ENCODE measurements at places on chromosomes 5 and 9.
A peak's percentile ranks its signal among the peaks of the same experiment; 100 is the strongest.

DNA sequence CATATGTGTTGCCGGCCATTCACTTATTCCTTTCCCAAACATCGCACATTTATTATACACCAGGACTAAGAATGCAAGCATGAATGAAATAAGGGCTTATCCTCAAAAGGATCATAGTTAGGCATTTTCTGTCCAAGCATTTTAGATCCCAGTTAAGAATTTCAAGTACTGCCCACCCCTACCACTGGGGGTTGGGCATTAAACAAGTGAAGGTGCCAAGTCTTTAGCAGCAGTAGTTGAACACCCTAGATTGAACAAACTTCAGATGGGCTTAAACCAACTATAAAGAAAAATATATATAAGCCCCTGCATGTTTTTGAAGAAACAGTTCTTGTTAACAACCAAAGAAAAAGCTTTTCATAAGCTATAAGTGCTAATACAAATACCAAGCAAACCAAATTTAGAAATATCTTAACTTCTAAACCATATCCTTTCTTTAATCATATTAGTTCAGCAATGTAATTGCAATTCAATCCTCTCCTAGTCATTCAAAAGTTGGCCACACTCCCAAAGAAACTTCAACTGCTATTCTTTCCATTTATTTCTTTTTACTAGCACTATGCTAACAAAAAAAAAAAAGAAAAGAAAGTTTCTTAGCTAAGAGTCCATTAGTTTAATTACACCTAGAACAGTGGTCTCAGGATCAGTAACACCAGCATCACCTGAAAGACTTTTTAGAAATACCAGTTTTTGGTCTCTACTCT lies 149.8 kb downstream of the MLLT3 start:
- DNase-seq: no peak

DNA sequence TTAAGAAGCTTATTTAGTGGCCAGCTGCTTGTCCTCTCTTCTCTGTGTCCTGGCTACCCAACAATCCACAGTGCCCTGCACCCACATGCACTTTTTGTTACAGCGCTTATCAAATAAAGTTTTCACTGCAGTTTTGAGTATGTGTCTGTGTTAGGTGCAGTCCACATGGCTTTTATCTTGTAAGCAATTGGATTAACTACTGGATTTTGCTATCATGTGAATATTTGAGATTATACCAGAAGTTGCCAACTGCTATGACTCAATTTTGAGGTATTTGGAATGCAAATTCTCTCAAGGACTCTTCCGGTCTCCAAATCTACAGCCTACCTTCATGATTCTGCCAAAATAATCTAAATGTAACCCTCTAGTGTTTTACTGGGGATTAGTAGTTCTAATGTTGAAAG lies 690.2 kb downstream of the NR2F1-AS1 start:
- DNase-seq: no peak

- peak; percentile 18 for DNase-seq
Observed at GRCh38 chr9:84953797-84954705, 284.5 kb downstream of the NTRK2 start.

DNA sequence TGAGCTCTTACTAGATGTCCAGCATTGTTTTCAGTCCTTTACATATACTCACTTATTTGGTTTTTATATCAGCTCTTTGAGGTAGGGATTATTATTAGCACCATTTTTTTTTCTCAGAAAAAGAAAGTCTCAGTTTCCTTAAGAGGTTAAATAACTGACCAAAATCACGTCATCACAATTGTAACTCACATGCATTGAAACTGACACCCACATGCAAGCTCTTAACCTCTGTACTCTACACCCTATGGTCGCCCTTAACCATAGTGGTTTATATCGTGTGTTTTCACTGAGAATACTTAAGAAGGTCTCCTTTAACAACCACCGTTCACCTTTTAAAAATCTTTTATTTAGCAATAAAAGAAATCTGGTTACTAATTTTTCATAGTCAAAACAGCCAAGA lies 61.0 kb downstream of the PRDM6 start:
- DNase-seq: no peak

- no peak for DNase-seq
Observed at GRCh38 chr9:78592811-78593210, 295.9 kb downstream of the PSAT1 start.

- DNase-seq: no peak
Observed at GRCh38 chr5:138725153-138725817, 27.9 kb upstream of the CTNNA1 start.

- no peak for DNase-seq
Observed at GRCh38 chr9:127898433-127899127, 823 bp downstream of the ST6GALNAC6 start.

GRCh38 chr9:32706725-32707100 lies 71.2 kb upstream of the TAF1L start:
- no peak for DNase-seq

GRCh38 chr9:126125577-126125976 lies 201.1 kb upstream of the MVB12B start:
- no peak for DNase-seq

- DNase-seq: no peak
Observed at GRCh38 chr9:111150181-111150580, 111.9 kb upstream of the LPAR1 start.

GRCh38 chr5:60162441-60162840 lies 268.9 kb upstream of the PDE4D start:
- DNase-seq: no peak

DNA sequence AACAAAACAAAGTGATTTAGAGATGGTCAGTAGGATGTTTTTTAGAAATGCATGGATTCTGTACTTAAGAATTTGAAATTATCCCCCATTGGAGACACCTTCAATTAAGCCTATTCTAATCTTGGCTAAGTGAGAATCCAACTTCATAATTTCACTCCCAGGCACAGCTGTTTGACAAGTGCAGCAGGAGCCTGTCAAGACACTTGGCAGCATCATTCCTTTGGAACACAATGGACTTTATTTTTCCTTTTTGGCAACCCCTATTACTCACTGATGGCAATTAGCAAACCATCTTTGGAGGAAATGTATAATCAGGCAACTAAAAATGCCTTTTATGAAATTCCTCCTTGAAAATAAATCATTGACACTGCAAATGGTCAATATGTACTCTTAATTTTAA lies 194.7 kb downstream of the GLIS3 start:
- DNase-seq: no peak

DNA sequence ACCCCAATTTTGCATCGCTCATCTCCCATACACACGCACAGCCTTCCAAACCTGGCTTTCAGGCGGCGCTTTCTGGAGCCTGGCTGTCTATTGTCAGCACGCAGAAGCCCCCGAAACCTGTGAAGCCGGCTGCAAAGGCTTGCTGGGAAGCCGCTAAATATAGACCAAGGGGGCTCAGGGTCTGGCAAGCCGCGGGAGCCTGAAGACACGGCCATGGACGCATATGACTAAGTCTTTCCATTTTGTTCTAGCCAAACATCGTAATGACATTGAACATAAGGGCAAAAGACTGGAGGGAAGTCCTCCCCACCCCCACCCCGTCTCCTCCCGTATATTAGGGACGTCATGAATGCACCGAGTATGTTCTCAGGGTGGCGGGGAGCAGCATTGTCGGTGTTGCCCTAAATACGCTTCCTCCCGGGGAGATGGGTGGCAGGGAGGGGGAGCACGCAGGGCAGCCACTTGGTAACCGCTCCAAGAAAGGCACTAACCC lies 1.1 kb downstream of the CTNND2 start:
- no peak for DNase-seq

- no peak for DNase-seq
Observed at GRCh38 chr5:58439094-58439644, 20.7 kb downstream of the PLK2 start.

DNA sequence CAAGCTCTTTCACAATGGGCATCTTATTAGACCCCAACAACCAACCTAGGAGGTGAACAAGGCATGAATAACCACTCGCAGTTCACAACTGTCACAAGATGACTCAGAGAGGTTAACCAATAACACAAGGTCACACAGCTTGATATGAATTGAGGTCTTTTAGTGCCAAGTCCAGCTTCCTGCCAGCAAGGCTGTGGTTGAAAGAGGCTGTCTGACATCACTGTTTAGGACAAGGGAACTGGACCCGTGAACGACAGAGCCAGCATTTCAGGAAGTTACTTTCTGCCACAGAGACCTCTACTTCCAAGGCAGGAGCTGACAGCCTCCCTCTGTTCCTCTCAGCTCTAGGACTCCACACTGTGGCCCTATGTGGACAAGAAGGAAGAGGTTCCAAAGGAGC lies 53.4 kb upstream of the ALDH1B1 start:
- no peak for DNase-seq

GRCh38 chr5:179550511-179551342 lies at the start of gene RUFY1:
Gene RUFY1 (plus strand): TSS chr5:179550554. CDS start chr5:179550570, 16 bp downstream.
- DNase-seq: peak; percentile 73

DNA sequence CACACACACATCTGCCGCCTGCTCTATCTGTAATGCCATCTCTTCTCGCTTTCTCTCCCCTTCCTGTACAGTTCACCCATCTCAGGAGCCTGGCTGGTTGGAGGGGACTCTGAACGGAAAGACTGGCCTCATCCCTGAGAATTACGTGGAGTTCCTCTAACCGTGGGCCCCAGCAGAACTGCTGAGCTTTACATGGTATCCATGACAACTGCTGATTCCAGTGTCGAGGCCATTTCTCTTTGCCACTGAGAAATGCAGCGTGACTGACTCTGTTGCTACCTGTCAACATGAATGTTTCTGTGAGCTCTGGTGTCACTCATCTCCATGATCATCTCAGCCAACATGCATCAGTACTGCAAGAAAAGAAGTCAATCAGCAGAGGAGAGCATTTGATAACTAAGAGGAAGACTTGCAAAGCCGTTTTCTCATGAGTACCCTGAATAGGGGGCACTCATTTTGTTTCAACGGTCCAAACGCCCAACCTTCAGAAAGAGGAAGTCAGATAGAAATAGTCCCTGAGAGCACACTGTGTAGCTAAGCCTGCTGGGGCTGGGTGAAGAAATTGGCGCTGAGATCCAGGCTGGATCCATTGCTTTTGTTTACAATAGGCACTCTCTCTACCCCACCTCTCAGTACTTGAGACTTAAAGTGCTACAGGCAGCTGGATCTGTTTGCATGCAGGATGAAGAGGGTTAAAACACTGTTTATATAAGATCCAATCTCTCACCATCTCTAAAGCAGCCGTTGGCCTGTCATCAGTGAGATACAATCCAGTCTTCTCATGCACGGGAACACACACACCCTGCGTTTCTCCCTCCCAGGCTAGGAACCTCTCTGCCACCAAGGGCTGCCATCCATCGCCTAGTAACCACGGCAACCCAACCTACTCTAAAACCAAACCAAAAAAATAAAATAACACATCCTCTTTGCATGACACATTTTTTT lies 180.9 kb downstream of the NR3C1 start:
- DNase-seq: no peak

DNA sequence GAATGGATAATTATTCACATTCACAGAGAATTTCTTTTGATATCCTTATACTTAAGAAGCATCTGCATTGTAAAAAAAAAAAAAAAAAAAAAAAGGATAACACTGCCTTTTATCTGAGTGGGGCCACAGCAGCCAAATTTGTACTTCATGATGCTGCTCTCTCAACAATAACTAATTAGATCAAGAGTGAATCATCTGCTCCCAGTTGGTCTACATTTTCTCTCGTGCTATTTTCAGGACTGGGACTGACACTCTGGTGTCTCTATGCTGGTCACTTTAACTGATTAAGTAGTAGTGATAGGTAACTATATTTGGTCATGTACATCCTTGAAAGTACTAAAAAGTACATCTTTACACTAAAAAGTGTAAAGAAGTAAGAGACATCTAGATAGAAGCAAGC lies 90.1 kb downstream of the RFX3 start:
- no peak for DNase-seq

DNA sequence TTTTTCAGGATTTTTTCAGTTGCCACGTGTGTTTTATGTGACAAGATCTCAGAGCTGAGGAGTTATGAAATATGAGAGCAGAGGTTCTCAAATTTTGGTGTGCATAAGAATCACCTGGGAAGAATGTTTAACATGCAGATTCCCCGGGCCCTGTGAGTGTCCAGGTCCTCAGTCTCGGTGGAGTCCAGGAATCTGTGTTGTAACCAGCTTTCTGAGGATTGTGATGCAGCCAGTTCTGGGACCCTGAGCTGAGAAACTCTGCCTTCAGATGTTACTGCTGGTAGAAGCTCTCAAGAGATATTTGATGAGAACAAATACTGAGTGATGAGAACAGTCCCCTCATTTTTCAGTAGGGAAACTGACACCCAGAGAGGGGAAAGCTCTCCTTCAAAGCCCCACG lies 102.8 kb upstream of the SAP30L start:
- DNase-seq: no peak

DNA sequence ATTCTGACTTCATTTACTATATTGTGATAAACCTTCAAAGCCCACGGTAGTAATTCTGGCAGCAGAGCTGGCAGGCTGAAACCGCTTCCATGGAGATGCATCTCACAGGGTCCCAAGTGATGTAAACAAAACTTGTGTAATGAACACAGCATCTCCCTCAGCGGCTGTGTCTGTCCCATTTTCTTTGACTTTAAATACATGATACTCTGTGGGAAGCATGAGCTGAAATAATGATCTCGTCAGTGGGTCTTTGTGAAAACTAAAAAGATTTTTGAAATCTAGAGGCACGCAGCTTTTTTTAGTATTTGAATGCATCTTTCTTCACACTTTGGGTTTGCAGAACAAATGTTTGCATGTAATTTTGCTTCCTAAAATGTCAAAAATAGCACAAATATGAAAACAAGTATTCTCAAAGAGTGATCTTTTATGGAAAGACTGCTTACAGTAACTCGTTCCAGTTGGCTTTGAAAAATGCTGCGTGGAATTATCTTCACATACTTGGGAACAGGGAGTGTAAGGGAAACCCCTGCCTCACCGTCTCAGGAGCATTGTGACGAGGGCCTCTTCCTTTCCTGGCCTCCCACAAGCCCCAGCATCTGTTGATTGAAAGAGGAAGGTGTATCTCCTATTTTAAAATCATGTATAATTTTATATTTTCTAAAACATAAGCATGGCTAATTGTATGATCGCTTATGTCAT lies 18.1 kb upstream of the LPCAT1 start:
- DNase-seq: no peak

DNA sequence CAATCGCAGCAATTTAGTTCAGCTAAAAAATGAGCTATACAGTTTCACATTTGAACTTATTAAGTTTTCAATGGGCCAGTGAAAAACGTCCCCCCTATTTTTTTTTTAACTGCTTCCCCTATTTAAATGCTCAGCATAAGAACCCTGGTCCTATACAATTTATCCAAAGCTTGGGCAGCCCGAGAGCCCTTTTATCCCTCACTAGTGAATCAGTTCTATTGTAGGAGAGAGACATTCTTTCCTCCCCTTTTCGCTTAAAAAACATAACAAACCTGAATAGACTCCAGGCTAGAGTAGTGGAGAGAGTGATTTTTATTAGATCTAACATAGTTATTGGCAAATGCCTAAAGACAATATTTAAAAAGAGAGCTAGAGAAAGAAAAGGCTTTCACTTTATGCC lies 1.4 kb downstream of the LIX1 start:
- no peak for DNase-seq

- no peak for DNase-seq
Observed at GRCh38 chr9:127660886-127661741, 45.7 kb upstream of the CFAP157 start.
